ENCODE measurements at places on chromosomes 5 and 9.

DNA sequence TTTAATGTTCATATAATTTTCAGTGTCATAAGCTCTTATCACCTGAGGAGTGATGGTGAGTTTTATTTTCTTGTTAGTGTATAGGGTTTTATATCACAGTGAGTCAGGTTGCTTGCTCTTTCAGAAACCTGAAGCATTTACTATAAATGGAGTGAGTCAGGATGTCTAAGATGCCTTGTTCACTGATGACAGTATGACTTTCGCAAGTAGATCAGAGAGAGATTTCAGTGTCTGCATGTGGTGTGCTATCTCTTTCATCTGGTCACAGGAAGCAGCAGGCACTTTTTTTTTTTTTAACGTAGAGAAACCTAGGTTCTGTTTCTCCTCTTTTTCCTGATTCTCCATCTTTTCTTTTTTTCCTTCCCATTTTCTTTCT, 237.1 kb downstream of the DMRTA1 start:
- no peak for DNase-seq

GRCh38 chr9:37947471-37947870, 43.5 kb upstream of the SLC25A51 start:
- DNase-seq, result no peak

DNA sequence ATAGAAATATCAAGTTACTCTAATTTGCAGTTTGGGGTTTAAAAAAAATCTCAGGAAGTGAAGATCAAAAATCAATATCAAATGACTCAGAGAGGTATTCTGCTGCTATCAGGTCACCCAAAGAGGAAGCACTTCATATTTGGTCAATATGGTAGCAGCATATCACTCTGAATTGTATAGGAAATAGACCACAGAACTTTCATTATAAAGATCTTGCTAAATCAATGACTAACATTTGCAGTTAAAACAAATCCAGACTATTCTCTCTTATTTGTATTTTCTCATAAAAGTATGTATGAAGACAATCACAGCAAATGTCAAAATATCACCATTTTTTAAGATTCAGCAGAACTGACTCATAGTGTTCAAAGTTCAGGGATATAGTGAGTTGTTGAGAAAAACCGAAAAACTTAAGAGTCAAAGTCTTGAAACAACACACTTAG, 105.8 kb upstream of the PCSK1 start:
- DNase-seq, result no peak

DNA sequence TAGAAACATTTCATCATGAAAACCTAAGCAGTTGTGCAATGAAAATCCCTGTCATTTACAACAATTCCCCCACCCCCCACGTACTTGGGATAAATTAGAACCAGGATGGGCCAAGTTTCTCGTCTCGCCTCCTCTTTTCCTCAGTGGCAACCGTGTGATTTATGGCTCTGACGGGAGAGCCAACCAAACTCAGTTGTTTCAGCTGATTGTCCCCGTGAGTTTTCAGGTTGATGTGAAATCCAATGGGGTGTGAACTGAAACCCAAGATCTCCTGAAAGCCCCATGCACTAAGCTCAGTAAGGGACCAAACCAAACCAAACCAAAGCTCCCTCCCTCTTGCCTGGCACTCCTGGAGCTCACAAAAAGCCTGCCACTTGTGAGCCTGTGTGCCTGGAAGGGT, 138.7 kb upstream of the SLC24A2 start:
- no peak for DNase-seq

- DNase-seq, result no peak
Observed at GRCh38 chr5:38666668-38667498, 110.4 kb upstream of the LIFR start.

GRCh38 chr9:68508547-68508946, 32.1 kb downstream of the TMEM252 start:
- no peak for DNase-seq

- no peak for DNase-seq
Observed at GRCh38 chr9:114163517-114163951, 8.2 kb downstream of the COL27A1 start.

GRCh38 chr9:90032296-90033027, 427.6 kb downstream of the GADD45G start:
- no peak for DNase-seq

- no peak for DNase-seq
Observed at GRCh38 chr5:94072116-94072515, 330.7 kb upstream of the POU5F2 start.

DNA sequence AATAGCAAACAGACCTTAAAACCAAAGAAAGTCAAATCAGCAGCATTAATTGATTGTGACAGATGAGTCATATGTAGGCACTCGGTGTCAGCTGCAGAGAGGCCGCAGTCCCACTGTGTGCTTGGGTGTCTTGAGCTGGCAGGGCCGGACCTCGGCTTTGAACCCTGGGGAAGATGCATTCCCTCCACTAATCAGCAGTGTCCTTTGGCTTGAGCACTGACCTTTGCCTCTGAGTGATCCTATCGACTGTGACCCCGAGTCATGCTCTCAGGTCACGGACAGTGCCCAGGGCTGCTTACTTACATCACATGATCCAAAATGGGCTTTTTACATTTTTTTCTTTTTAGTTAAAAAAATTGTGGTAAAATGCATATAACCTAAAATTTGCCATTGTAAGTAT, 188.7 kb downstream of the GADD45G start:
- DNase-seq, result no peak

- DNase-seq, result no peak
Observed at GRCh38 chr9:129163753-129164152, 14.3 kb downstream of the IER5L start.

DNA sequence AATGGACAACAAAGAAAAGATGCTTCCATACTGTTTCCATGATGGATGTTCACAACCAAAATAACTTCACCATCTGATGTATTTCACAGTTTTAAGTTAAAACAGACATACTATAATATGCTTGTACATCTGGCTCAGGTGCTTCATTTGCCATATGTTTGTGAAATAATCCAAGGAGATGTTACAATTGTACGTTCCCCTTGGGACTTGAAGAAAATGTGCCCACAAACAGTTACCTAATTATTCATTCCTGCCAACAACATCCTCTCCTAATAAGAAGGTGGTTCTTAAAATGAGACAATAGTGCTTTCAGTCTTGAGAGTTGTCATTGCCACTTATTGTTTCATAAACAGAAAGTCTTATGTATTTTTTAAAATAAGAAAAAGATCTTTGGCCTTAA, 33.1 kb upstream of the SMARCA2 start:
- DNase-seq, result no peak

- no peak for DNase-seq
Observed at GRCh38 chr9:83062651-83063527, at the start of gene RASEF. RASEF (minus strand) TSS chr9:83063142; CDS start chr9:83062867, 275 bp downstream.

GRCh38 chr5:54883374-54884194, 101.8 kb downstream of the ESM1 start:
- DNase-seq, result no peak

GRCh38 chr9:79809316-79809876, 237.6 kb downstream of the TLE4 start:
- DNase-seq, result no peak

GRCh38 chr9:2413160-2413805, 208.3 kb upstream of the VLDLR start:
- no peak for DNase-seq

DNA sequence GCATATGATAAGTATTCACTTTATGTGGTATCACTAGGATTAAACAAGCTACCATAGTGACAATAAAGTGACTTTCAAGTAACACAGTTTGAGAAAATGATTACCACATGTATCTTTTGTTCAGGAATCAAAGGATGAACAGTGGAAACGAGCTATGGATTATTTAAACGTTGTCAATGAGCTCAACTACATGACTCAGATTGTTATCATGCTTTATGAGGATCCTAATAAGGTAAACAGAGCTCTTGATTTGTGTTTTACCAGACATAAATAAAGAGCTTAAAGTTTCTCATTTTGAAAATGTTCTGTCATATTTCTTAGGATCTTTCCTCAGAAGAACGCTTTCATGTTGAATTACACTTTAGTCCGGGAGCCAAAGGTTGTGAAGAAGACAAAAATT, 57.4 kb downstream of the PPIP5K2 start:
- DNase-seq, result no peak

- no peak for DNase-seq
Observed at GRCh38 chr5:140312067-140312790, 9.3 kb upstream of the PFDN1 start.

DNA sequence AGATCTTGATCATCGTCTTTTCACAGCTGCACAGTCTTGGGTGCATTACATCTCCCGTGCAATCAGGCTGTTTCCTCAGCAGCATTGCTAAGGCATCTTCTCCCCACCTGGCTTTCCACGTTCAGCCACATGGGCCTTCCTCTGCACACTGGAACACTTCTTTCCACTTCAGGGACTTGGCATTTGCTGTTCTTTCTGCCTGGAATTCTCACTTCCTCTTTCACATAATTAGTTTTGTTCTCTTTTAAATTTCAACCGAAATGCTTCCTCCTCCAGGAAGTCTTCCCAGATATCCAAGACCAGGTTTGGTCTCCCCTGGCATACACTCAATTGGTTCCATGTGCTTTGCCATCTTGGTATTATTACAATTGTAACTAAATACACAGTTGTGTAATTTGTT, 43.8 kb downstream of the WHRN start:
- DNase-seq, result no peak

DNA sequence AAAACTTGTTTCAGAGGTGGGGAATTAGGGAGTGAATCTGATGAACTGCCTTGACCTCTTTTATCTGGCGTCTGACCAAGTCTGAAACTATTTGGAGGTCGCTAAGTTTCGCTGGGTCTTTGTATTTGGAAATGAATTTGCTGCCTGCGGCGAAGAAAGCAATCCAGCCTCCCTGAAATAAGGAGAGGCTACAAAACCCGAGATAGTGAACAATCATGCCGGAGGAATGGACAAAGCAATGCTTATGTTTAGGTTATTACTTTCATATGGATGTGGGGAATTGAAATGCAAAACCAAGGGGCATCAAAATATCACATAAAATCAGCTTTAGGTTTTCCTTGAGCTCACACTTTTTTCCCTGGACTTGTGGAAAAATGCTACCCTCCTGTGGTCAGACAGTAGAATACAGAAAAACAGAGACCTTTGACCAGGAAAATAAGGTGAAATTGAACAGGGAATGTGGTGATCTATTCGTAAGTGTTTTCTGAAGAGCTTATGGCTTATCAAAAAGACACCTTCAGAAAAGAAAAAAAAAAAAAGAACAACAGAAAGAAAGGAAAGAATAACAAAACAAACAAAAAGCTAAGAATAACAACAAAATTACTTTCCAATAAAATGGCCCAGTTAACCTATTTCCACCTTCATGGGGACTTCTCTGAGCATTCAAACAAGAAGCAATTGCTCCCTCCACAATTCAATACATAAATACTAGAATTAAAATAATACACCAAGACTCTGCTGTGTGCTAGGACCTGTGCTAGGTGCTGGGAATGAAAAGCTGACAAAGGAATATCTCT, 68.6 kb upstream of the DPYSL3 start:
- no peak for DNase-seq

GRCh38 chr5:1297243-1297642, 2.4 kb upstream of the TERT start:
- DNase-seq, result no peak

- DNase-seq, result no peak
Observed at GRCh38 chr9:105963343-105964099, 269.2 kb downstream of the TMEM38B start.

- DNase-seq, result no peak
Observed at GRCh38 chr9:347667-348292, 133.1 kb downstream of the DOCK8 start.

- no peak for DNase-seq
Observed at GRCh38 chr9:111967621-111968020, 71.0 kb downstream of the UGCG start.

GRCh38 chr5:12636209-12636608, 732.0 kb upstream of the CTNND2 start:
- DNase-seq, result no peak

Measured in NCI-H2081 treated with DMSO at 0.1 percent for 48 hours (cell line).